NCI-H510A (cell line): ENCODE measurements at places on chromosomes 4 and X.
A peak's percentile ranks its signal among the peaks of the same experiment; 100 is the strongest.

GRCh38 chrX:47156611-47157520 lies 11.8 kb downstream of the RBM10 start:
- DNase-seq: no peak

DNA sequence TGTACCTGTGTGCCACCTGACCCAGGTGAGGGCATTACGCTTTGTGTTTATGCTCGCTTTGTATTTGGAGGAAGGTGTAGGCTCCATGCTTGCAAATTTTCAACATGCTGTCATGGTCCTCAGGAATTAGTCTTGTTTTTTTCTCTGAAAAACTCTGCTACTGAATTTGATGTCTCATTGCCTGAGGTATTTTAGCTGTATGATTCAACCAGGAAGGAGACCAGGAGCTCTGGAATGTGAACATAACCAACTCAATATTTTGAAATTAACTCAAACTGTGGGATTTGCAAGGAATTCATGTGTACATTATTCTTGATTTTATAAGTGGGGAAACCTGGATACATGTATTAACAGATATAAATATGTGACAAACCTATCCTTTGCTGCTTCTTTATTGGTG lies 134.1 kb downstream of the SLC4A4 start:
- no peak for DNase-seq

DNA sequence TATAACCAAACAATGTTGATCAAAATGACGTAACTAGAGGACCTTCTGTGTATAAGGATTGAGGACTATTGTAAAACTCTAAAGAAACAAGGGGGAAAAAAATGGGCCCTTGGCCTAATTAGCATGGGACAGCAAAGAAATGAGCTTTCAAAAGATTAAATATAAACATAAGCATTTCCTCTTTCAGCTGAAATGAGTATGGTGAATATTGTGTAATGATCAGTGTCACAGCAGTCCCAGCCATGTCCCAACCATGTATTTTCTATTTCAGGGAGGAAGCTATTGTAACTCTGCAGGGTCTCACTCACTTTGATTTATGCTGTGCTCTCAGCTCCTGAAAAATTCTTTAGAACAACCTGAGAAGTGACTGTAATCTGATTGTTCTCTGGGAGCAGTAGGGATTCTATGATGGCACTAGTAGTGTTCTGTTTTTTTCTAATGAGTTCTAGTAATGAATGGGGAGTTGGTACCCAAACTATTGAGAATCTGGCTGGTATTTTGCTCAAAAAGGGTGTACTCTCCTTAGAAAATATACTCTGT lies 25.8 kb downstream of the ANXA10 start:
- no peak for DNase-seq

- DNase-seq: no peak
Measured at GRCh38 chrX:29488919-29489318, 726.4 kb upstream of the MAGEB2 start.

GRCh38 chr4:153292897-153293741 lies 51.4 kb upstream of the MND1 start:
- DNase-seq: no peak

GRCh38 chr4:145776208-145776607 lies 96.3 kb downstream of the C4orf51 start:
- DNase-seq: no peak

DNA sequence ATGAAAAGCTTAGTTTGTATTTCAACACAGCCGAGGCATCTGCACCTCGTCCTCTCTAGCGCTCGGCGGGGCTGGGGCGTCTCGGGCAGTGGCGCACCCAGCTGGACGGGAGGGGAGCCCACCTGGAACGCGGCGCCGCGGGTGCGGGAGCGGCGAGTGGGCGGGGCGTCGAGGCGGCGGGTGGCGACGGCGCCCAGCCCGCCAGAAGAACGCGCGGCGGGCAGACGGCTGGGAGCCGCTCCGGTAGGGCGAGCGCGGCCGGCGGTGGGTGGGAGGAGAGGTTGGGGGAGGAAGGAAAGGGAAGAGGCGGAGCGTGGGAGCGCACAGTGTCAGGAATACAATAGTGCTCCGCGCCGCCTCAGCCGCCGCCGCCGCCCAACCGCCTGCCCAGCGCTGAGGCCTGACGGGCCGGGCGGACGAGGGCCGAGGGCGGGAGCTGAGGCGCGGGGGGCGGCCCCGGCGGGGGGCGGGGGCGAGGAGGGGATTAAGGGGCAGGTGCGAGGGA lies at the start of gene JADE3:
Gene JADE3, plus strand, starts transcription at position 324 of the 505 bp plus-strand sequence. CDS start 72,474 bp downstream, outside the sequence.
- DNase-seq: peak; percentile 78
